ENCODE measurements at places on chromosomes 4 and X.

DNA sequence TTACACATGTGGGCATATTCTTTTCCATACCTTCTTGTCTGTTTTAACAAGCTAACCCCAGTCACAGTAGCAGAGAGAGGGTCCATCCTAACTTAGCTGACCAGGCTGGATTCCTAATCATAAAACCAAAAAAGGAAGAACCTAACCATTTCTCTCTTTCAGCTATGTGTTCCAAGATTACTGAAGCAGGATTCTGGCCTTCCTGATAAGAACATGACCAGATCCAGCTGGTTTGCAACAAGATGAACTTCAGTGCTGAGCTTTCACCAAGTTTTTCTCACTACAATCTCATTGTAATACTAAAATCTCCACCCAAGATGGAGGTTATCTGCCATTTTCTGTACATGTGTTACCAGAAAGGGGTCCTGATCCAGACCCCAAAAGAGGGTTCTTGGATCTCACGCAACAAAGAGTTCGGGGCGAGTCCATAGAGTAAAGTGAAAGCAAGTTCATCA, 20.4 kb upstream of the UBA6 start:
- no peak for DNase-seq

DNA sequence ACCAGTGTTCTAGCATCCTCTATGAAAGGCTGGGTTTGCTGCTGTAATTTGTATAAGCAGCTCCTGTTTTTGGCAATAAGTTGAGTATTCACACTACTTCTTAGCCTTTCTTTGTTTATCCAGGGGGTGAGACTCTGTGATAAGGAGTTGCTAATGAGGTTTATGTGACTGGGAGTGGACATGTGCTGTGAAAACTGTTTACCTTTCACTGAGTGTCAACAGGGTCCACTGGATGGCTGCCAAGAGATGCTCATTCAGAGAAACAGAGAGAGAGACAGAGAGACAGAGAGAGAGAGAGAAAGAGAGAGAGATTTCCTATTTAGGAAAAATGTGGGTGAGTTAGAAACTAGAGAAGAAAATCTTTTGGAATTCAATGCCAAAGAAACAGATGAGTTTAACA, 233.9 kb downstream of the CHIC2 start:
- DNase-seq: no peak

GRCh38 chr4:2125023-2125422, 65.9 kb downstream of the NAT8L start:
- no peak for DNase-seq

GRCh38 chr4:84875636-84876371, 90.7 kb downstream of the WDFY3 start:
- DNase-seq: no peak

DNA sequence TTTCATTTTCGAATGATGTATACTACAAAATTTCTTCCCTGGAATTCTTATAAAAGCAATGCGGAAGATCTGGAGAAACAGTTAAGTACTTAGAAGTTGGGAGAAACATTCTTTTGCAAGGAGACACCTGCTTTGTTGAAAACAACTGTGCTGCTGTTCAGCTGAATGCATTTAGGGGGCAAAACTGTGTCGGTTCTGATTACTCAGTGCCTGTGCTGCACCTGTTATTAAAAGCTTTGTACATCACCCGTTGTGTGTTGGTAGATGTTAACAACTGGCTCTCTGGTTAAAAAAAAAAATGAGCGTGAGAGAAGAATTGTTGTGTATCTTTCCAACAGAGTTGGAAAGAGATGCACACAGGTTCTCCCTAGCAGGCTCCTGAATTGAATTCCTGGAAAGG, 184.1 kb upstream of the HHIP start:
- DNase-seq: no peak

DNA sequence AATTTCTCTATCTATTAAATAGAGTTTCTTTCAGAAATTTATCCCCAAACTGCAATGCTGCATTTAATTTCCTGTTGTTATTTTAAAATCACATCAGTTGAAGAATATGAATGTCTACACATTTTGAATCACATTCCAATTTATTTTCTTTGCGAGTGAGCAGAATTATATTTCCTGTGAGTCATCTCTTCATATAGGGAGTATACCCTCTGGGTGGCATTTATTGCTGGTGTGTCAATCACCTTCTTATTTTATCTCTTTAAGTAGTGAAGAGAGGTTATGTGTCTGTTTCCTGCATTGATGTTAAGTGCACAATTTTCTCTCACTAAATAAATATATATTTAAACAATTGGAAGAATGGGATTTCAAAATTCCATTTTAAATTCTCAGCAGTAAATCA, 511.0 kb upstream of the ATOH1 start:
- DNase-seq: no peak

DNA sequence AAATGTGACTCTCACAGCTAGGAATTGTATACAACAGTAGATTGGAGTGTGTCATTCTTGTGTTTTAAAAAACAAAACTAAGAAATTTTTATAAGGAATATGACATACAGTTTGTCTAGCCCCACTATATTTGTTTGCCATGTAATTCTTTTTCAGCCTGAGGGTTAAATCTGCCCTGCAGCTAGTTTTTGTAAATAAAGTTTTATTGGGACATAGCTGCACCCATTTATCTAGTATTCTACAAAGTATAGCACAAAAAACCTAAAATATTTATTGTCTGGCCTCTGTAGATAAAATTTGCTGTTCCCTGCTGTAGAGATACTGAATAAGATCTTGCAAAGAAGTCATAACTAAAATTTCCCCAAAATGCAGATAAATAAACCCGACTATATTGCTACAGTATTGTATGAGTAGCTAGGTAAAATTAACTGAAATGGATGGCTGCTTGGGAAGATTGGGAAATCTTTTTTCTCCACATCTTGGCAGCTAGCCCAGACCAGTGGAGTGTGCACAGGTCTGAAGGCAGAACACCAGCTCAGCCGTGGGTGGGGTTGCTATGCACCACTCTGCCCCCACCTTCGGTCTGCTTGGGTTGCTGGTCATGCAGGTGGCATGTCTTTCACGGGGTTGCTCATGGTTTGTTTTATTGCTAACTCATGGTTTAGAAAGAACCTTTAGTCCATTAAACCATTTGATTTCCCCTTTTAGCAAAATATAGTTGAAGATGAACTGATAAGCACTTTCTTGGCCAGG, 127.9 kb downstream of the KLHL8 start:
- no peak for DNase-seq

DNA sequence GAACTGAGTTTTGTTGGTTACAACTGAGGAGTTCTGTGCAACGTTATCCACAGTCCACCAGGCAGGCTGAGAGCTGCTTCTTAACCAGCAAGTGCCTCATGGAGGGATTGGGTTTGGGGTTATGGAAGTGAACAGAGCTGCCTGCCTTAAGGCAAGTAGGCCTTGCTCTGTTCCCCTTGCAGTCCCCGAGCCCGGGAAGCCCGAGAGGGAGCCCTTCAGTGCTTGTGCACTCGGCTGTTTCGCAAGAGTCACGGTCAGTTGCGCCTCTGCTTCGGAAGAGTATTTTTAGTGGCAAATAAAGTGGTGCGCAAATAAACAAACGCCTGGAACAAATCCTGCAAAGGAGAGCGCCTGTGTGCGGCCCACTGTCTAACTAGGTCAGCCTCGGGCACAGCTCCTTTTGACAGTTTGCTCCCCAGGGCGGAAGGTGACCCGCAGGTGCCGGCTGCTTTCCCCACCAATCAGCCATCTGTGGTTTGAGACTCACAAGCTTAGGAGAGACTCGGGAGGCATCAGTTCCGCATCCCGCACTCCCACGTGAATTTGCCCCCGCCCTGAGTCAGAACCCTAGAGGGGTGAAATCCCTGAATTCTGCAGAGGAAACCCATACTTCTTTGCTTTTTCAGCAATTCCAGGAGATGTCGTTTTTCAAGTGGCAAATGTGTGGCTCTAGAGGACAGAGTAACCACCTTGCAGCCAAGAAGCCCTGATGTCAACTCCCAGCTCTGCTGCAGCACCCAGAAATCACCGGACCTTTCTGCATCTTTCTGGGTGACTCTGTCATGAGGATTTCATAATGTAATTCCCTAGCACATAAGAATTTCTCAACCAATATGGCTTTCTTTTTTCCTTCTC, 56.8 kb downstream of the LGI2 start:
- DNase-seq: no peak

DNA sequence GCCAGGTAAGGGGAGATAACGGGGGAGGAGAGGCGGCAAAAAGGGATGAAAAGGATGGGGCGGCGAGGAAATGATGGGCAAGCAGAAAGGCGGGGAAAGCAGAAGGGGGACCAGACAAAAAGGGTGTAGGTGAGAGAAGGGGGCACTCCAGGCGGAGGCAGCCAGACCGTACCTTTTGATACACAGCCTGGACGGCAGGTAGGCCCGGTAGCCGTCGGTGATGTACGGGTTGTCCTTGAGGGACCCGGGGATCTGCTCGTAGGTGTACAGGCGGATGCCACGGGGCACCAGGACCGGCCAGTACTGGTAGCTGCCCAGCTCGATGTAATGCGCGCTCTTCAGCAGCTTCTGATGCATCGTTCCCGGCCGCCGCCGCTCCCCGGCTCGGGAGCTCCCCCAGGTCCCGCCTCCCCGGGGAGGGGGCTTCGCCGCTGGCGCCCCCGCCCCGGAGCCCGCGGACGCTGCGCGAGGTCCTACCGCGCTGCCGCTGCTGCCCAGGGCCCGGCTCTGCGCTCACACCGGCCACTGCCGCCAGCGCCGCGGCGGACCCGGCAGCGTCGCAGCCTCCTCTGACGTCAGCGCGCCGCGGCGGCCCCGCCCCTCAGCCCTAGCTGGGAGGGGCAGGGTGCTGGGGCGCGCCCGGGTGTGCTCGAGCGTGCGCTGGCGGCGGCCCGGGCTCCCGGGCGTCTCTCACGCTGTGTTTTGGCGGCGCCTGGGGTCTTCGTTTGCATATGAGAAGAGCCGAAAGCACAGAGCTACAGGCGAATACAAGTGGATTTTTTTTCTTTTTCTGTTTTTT, at the start of gene PAQR3:
TSS of gene PAQR3 (minus strand) at position 571 of the 799 bp plus-strand sequence. CDS start at position 357, 214 bp downstream.
- peak; percentile 67 for DNase-seq

DNA sequence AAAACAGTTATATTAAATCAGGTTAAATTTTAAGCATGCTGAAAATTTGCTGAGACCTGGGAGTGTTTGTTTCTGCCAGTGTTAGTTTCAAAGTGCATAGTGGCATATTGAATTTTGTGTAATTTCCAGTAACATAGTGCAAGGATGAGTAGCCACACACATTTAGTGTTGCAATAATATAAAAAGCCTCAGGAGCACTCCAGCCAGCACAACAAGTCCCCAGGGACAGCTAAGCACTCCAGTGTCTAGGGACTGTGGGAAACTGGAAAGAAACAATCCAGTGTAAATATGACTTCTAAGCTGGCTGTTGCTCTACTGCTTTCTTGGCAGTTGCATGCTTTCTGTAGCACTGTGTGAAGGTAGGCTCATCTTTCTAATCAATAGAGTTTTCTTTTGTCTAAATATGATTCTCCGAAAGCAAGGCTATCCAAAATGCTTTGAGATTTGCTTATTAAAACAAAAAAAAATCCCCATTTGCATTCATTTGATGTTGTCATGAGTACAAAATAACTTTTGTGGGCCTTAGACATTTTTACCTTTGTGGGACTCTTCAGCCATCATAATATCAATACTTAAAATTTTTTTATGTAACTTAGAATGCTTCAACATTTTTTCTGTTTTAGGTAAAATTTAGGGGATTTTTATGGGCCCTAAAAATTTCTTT, 24.2 kb upstream of the CXCL2 start:
- DNase-seq: no peak

DNA sequence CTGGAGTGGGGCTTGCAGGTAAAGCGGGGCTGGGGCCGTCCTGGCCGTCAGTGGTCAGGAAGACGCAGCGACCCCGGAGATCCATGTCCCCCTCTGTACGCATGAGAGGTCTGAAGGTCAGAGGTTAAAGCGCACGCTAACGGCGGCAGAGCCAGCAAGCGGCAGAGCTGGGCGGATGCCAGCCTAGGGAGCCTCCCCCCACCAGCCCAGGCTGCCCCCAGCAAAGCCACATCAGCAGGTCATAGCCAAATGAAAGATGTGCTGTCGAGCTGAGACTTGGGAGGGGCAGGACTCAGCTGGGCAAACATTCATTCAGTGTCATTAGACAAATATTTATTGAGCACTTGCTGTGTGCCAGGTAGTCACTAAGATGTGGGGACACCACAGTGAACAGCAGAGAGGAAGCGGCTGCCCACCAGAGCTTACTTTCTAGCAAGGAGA, 593 bp upstream of the JAKMIP1 start:
- no peak for DNase-seq

- DNase-seq: no peak
Measured at GRCh38 chr4:6177587-6178197, 22.7 kb downstream of the JAKMIP1 start.

DNA sequence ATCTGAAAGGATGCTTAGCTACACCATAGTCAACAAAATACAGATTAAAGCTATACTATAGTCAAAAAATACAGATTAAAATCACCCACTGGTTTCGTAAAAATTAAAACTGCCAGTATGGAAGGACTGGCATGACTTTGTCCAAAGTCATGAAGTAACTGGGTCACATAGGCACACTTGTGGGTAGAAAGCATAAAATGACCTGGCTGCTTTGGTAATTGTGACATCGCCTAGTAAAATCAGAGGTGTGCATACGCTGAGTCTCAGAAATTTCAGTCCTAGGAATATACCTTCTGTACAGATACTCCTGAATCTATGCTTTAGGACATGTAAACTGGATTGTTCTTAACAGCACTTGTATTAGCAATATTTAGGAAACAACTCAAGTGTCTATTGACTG, 28.1 kb downstream of the CLNK start:
- DNase-seq: no peak

GRCh38 chrX:110442635-110443034, 84.0 kb downstream of the RTL9 start:
- no peak for DNase-seq

- no peak for DNase-seq
Measured at GRCh38 chrX:72735561-72735960, 21.5 kb upstream of the PHKA1 start.

DNA sequence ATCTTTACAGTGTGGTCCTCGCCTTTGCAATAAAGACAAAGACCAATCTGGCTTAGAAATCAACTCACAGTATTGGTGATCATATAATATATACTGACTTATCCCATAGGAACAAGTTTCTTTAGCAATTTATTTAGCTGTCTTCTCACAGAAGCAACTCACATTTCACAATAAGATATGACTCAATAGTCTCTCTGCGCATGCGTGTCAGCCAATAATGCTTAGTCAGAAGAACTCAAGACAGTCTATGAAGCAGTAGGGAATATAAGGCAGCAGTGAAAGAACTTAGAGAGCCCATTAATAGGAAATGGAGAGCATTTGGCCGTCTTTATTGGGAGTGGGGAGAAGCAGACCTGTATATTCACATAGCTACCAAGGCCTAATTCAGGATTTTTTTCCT, 216.7 kb downstream of the IL13RA2 start:
- DNase-seq: no peak

DNA sequence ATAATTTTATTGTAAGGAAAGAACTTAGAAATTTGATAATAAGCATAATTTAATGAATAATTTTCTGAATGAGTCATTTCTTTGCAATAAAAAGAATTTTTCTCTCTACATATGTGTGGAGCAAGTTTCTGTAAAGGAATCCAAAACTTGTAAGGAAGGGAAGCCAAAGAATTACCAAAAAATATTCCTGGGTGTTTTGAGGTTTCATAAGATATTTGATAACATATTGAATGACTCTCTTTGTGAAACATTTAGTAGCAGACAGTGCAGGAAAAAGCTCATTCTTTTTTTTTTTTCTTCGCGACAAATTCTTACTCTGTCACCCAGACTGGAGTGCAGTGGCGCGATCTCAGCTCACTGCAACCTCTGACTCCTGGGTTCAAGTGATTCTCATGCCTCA, 469.0 kb upstream of the MAGEB2 start:
- no peak for DNase-seq

Data from stimulated activated CD8-positive, alpha-beta memory T cell treated with anti-CD3 and anti-CD28 coated beads, Interleukin-7, amount 100 ng/mL, for 1 hour (primary cell).